ENCODE measurements at places on chromosomes 13 and 19. TPM values are rescaled to one million over a fixed set of nuclear protein-coding genes. Genes with fewer than 3 reads are reported as not detected.
A peak's percentile ranks its signal among the peaks of the same experiment; 100 is the strongest.

GRCh38 chr19:38032951-38033350 lies 125.9 kb downstream of the SIPA1L3 start:
- no peak overlapping the region for H3K27ac ChIP-seq
- H3K36me3 ChIP-seq: no peaks in the 10 kb centered on the region
- H3K27me3 ChIP-seq: no peaks in the 10 kb centered on the region
- DNase-seq: no peak
- H3K4me1 ChIP-seq: peaks cover 18% of the 10 kb centered on the region
- H3K4me3 ChIP-seq: no peak overlapping the region

DNA sequence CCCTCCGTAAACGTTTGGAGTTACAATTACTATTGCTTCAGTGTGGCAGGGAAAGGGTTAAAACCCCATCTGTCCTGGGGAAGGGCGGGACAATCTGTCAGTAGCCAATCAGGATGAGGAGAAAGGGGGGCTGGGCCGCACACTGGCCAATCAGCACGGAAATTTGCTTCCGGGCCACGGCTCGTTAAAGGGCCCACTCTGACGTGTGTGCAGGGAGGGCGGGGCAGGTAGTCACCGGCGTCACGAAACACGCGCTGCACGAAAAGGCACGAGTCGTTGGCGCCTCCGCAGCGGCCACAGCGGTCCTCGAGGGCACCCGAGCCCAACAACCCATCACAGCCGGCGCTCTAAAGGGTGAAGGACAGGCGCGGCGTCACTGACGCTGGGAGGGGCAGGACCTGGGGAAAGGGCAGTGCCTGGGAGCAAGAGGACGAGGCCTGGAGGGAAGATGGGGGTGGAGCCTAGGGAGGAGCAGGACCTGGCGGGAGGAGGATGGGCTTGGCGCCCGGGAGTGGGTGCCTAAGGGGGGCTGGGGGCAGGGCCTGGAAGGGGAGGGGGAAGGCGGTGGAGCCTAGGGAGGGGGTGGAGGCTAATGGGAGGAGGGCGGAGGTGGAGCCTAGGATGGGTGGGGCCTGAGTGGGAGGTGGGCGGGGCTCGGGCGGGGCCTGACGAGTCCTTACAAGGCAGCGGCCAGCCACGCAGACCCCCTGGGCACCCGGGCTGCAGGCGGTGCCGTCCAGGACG lies 4.9 kb downstream of the ADAMTSL5 start:
- peak overlapping the region; percentile 16 for H3K4me3 ChIP-seq
- no peaks in the 10 kb centered on the region for H3K27me3 ChIP-seq
- H3K4me1 ChIP-seq: no peaks in the 10 kb centered on the region
- peaks cover 11% of the 10 kb centered on the region for H3K36me3 ChIP-seq

DNA sequence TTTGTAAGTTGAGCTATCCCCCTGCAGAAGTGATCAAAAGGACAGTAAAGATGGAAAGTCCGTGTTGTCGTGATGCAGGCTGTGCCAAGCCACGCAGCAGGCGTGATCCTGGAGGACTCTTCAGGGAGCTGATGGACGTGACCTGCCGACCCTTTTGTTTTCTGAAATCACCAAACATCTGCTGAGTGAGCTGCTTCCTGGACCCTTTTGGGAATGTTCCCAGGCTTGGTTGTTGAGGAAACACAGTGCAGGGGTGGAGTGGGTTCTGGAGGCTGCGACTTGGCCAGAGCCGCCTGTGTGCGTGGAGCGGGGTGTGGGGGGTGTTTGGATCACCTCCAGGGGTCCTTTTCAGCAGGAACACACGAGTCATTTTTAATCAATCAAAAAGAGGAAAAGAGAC lies 15.4 kb upstream of the CPAMD8 start:
- no peaks in the 10 kb centered on the region for H3K27me3 ChIP-seq
- no peaks in the 10 kb centered on the region for H3K36me3 ChIP-seq
- peak overlapping the region; percentile 31 for H3K27ac ChIP-seq
- no peak for DNase-seq
- no peak overlapping the region for H3K4me3 ChIP-seq
- no peaks in the 10 kb centered on the region for H3K4me1 ChIP-seq

DYRK1B gene
- 11.1 TPM for total RNA-seq

- peak; percentile 80 for DNase-seq
- peaks cover 10% of the 10 kb centered on the region for H3K36me3 ChIP-seq
- H3K27me3 ChIP-seq: no peaks in the 10 kb centered on the region
- H3K4me3 ChIP-seq: no peak overlapping the region
- peak overlapping the region; percentile 26 for H3K27ac ChIP-seq
Observed at GRCh38 chr19:45882652-45883585, 3.0 kb downstream of the IRF2BP1 start.

DNA sequence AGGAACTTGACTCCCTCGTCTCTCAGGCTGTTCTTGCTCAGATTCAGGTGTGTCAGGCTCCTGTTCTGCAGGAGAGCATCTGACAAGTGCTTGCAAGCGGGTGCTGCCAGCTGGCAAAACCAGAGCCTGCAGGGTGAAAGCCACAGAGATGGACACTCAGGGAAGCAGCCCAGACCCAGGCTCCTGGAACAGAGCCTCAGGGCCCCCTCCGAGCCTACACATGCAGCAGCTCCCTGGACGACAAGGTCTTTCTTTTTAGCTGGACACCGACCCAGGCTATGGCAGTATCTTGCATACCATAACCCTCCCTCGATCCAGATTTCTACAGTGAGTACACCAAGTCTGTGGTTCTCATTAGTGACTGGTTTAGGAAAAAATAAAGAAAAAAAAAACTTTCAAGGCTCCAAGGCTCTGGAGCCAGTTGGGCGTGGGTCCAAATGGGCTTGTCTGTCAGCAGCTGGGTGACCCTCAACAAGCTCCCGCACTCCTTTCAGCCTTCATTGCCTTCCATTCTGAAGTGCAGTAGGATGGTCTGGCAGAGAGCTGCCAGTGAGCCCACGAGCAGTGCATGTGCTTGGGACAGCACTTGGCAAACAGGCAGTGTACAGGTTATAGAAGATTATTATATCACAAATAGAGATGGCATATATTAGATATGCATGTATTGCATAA lies 29.9 kb downstream of the NLRP13 start:
- H3K27me3 ChIP-seq: no peaks in the 10 kb centered on the region
- H3K4me3 ChIP-seq: no peak overlapping the region
- H3K4me1 ChIP-seq: no peaks in the 10 kb centered on the region
- H3K27ac ChIP-seq: no peak overlapping the region
- H3K36me3 ChIP-seq: no peaks in the 10 kb centered on the region

GRCh38 chr13:94303644-94304174 lies 175.8 kb downstream of the DCT start:
- H3K4me3 ChIP-seq: no peak overlapping the region
- DNase-seq: no peak
- H3K27me3 ChIP-seq: no peaks in the 10 kb centered on the region
- no peaks in the 10 kb centered on the region for H3K4me1 ChIP-seq
- no peak overlapping the region for H3K27ac ChIP-seq
- H3K36me3 ChIP-seq: no peaks in the 10 kb centered on the region

DNA sequence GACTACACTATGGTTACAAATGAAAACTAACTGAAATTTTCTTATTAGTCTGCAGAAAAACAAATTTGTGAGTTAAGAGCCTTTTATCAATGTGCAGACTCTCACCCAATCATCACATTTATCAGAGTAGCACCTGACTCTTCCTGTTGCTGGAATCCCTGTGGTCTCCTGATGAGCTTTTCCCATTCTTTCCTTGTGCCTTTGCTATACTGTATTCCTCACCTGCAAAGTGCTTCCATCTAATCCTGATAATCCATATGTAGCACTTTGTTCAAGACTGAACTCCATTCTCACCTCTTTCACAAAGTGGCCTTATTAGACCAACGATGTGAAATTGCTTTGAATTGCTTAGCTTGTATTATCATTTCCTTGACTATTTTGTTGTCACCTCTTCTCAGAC lies 225.3 kb downstream of the LHFPL6 start:
- H3K4me1 ChIP-seq: no peaks in the 10 kb centered on the region
- no peaks in the 10 kb centered on the region for H3K27me3 ChIP-seq
- no peak overlapping the region for H3K27ac ChIP-seq
- H3K4me3 ChIP-seq: no peak overlapping the region
- H3K36me3 ChIP-seq: no peaks in the 10 kb centered on the region
- DNase-seq: no peak

DNA sequence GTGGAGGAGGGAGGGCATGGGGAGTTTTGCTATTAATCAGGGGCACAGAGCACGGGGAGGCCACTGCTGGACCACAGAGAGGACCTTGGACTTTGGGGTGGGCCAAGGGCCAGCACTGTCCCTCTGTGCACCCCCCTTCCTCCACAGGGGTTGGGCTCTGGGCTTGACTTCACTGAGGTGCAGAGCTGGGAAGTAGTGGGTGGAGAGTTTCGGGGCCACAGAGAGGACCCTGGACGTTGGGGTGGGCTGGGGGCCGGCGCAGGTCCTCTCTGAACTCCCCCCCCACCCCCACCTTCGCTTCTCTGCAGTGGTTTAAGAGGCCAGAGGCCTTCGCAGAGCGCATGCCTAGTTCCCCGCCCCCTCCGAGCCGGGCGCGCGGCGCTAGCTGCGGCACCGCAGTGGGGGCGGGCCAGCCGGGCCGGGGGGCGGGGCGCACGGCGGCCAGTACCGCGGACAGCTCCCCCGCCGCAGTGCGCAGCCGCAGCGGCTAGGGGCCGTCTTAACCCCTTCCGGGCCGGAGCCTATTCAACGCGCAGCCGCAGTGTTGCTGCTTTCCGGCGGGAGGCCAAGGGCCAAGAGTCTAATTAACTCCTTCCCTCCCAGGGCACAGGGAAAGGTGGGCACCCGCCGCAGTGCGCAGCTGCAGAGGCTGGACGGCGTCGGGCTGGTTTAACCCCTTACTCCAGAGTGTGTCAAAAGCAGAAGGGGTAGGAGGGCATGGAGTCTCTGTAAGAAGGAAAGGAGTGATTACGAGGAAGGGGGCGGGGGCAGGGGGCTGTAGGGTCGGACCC lies 3.7 kb downstream of the KCNC3 start:
- peaks cover 29% of the 10 kb centered on the region for H3K4me1 ChIP-seq
- H3K27me3 ChIP-seq: no peaks in the 10 kb centered on the region
- H3K36me3 ChIP-seq: no peaks in the 10 kb centered on the region
- H3K4me3 ChIP-seq: no peak overlapping the region
- no peak overlapping the region for H3K27ac ChIP-seq

- no peak overlapping the region for H3K27ac ChIP-seq
- H3K4me3 ChIP-seq: no peak overlapping the region
- H3K4me1 ChIP-seq: no peaks in the 10 kb centered on the region
- no peaks in the 10 kb centered on the region for H3K36me3 ChIP-seq
Observed at GRCh38 chr19:29384656-29385055, 141.1 kb upstream of the VSTM2B start.

- no peaks in the 10 kb centered on the region for H3K27me3 ChIP-seq
- no peak overlapping the region for H3K27ac ChIP-seq
- peak overlapping the region; percentile 74 for H3K4me3 ChIP-seq
- peaks cover 49% of the 10 kb centered on the region for H3K4me1 ChIP-seq
- H3K36me3 ChIP-seq: peaks cover 10% of the 10 kb centered on the region
Observed at GRCh38 chr19:40752257-40752781, 1.3 kb downstream of the SNRPA start.

- no peak overlapping the region for H3K4me3 ChIP-seq
- DNase-seq: no peak
- no peak overlapping the region for H3K27ac ChIP-seq
- H3K4me1 ChIP-seq: no peaks in the 10 kb centered on the region
- no peaks in the 10 kb centered on the region for H3K27me3 ChIP-seq
Observed at GRCh38 chr19:36059180-36059910, 4.6 kb downstream of the WDR62 start.

GRCh38 chr13:72109863-72110262 lies 242.9 kb upstream of the DACH1 start:
- no peaks in the 10 kb centered on the region for H3K4me1 ChIP-seq
- no peak overlapping the region for H3K27ac ChIP-seq
- H3K36me3 ChIP-seq: no peaks in the 10 kb centered on the region
- H3K4me3 ChIP-seq: no peak overlapping the region
- no peaks in the 10 kb centered on the region for H3K27me3 ChIP-seq
- no peak for DNase-seq

DNA sequence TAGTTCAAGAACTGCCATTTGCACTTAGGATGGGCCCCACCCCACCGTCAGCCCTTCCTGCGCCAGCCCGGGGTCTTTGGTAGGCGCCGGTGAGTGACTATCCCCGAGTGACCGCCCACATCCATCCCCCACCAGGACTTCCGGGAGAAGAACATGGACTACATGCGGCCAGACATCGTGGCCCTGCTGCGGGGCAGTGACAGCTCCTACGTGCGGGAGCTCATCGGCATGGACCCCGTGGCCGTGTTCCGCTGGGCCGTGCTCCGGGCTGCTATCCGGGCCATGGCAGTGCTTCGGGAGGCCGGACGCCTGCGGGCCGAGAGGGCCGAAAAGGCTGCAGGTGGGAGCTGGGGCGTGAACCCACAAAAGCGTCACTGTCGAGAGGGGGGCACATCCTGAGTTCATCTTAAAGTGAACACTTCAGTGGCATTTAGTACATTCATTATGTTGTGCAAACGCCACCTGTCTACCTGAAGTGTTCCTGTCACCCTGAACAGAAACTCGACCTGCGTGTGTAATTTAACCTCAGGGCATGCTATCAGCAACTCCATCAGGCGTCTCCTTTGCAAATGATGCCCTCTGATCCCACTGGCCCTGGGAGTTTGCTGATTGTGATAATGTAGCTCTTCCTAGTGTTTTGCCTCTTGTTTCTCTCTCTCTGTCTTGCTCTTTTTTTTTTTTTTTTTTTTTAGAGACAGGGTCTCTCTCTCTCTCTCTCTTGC lies 42.4 kb upstream of the USE1 start:
- no peak overlapping the region for H3K4me3 ChIP-seq
- no peak overlapping the region for H3K27ac ChIP-seq
- H3K4me1 ChIP-seq: no peaks in the 10 kb centered on the region
- peaks cover 69% of the 10 kb centered on the region for H3K36me3 ChIP-seq
- no peaks in the 10 kb centered on the region for H3K27me3 ChIP-seq
- no peak for DNase-seq

CGB3 gene
- total RNA-seq: not detected

DNA sequence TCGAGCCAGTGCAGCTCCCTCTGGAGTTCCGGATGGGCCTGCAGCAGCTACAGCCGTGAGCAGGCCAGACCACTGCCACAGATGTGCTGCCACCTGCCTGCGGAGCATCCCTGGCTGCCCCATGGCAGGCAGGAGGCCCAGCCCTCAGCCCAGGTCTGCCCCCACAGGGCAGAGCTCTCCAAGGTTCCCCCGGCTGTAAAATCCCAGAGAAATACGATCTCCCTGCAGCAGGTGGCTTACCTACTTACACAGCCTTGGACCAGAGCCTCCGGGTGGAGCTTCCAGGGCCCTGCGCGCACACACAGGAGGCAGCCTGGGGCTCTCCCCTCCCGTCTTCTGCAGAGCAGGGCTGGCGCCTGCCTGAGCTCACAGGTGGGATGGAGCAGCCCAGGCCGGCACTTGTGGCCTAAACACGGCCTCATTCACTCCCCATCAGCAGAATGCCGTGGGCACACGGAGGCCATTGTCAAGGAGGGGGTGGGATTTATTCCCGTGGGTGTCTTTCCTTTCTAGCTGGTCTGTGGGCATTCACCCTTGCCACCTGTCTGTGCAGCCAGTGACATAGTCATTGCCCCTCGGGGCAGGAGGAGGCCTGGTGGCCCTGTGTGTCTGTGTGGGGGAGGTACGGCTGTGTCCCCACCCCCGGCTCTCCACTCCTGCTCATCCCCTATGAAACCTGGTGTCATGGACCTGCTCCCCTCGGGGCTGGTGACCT lies 118.0 kb downstream of the KDM4B start:
- H3K4me1 ChIP-seq: peaks cover 34% of the 10 kb centered on the region
- peaks cover 37% of the 10 kb centered on the region for H3K36me3 ChIP-seq
- H3K4me3 ChIP-seq: no peak overlapping the region
- no peaks in the 10 kb centered on the region for H3K27me3 ChIP-seq
- no peak for DNase-seq

S1PR5 gene
- total RNA-seq: 0.59 TPM

WDR18 gene
- total RNA-seq: 13.3 TPM

OR7A5 gene
- not detected for total RNA-seq

ZNF284 gene
- total RNA-seq: 1.2 TPM

All from right atrium auricular region (tissue), 2 donors.